ENCODE measurements at places on chromosomes 5 and 9.

- no peak for DNase-seq
These were observed 21.6 kb upstream of the SVEP1 start for GRCh38 chr9:110601098-110601497.

- DNase-seq: no peak
These were observed 127.1 kb downstream of the DPYSL3 start for GRCh38 chr5:147382776-147383175.

DNA sequence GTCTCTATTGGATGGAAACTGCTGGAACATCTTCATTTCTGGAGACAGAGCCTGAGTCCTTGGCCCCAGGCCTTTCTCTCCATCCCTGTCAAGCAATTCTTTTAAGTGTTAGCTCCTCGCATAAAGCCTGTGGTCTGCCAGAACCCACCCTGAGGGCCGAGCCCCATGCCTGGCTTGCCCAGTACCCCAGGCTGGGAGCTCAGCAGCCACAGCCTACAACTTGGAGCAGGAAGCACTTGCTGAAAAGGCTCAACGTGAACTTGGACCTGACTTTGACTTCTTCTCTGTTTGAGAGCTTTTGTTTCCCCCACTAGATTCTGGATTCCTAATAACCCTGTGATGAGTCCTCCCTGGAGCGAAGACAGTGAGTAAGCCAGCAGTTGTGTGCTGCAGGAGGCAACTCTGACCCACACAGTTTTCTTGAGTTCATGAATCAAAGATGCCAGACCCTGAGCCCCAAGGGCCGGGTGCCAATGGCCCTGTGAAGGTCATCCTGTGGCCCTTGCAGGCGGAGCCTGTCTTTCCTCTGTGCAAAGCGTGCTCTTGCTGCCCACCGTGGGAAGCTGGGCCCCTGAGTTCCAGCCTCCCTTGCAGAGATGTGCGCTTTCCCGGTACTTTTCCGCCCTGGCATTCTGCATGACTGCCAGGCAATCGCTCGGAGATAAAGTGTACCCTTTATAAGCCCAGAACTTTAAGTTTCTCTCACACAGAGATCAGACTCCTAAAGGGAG is 64.3 kb upstream of the RUFY1 start:
- DNase-seq: no peak

GRCh38 chr5:116521173-116521872 is 53.3 kb downstream of the SEMA6A start:
- DNase-seq: no peak

- no peak for DNase-seq
These were observed 19.5 kb upstream of the SERINC5 start for GRCh38 chr5:80275347-80275746.

- DNase-seq: no peak
These were observed 79.3 kb upstream of the CCDC152 start for GRCh38 chr5:42677156-42677842.

GRCh38 chr5:143086908-143087637 is 316.4 kb downstream of the NR3C1 start:
- DNase-seq: peak; percentile 63

GRCh38 chr5:103454770-103455169 is 107.8 kb downstream of the NUDT12 start:
- no peak for DNase-seq

GRCh38 chr5:60633341-60633740 is 66.6 kb downstream of the DEPDC1B start:
- peak; percentile 88 for DNase-seq

GRCh38 chr9:17875886-17876285 is 297.0 kb downstream of the SH3GL2 start:
- DNase-seq: no peak

DNA sequence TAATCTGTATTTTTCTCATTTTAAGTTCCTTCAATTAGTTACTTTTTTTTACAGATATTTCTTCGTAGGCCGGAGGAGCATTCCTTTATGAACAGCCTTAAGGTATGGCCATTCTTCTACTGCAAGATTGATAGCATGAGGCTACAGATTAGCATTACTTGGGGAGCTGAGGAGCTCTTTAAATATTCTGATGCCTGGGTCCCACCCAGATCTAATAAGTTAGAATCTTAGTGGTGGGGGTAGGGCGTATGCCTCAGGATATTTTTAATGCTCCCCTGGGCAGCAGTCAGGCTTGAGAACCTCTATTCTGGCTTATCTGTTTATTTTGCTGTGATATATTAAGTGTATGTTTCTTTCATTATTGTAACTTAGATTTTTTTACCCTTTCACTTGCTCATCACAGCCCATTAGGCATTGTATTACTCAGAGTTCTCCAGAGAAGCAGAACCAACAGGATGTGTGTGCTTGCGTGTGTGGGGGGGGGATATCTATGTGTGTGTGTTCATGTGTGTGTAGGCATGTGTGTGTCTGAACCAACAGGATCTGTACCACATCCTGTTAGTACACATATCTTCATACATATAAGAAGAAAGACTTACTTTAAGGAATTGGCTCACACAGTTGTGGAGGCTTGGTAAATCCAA is 91.8 kb upstream of the MTAP start:
- no peak for DNase-seq

- no peak for DNase-seq
These were observed 684 bp downstream of the TOR1B start for GRCh38 chr9:129803676-129804060.

DNA sequence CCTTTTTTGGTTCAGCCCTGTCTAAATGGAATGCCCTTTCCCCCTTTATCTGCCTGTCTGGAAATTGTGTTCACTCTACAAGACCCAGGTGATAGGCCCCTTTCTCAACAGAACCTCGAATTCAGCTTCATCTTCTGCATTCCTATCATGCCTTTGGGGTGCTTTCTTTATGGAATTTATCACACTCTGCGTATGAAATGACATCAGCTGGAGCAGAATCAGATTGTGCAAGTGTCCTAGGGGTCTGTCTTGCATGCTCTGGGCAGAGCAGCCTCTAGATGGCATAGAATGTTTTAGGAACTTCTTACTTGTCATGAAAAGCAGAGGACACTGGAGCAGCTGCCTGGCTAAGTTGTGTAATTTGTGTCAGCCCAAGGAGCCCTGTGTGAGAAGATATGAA is 84.9 kb downstream of the ISL1 start:
- no peak for DNase-seq

- no peak for DNase-seq
These were observed 23.3 kb upstream of the TGFBI start for GRCh38 chr5:136005476-136005875.

DNA sequence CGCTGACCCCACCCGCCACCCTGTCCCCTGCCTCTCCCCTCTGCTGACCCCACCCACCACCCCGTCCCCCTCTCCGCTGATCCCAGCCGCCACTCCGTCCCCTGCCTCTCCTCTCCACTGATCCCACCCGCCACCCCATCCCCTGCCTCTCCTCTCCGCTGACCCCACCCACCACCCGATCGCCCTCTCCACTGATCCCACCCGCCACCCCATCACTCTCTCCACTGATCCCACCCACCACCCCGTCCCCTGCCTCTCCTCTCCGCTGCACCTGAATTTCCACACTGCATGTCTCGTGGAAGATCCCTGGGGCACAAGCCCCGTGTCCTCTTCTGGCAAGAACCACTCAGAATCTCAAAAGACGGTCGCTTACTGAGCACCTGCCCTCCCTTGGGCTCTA is 53.4 kb upstream of the OLFM1 start:
- DNase-seq: no peak

GRCh38 chr9:104748359-104749031 is 1.0 kb downstream of the NIPSNAP3A start:
- no peak for DNase-seq

GRCh38 chr9:131264231-131264630 is 12.1 kb downstream of the FAM78A start:
- no peak for DNase-seq

DNA sequence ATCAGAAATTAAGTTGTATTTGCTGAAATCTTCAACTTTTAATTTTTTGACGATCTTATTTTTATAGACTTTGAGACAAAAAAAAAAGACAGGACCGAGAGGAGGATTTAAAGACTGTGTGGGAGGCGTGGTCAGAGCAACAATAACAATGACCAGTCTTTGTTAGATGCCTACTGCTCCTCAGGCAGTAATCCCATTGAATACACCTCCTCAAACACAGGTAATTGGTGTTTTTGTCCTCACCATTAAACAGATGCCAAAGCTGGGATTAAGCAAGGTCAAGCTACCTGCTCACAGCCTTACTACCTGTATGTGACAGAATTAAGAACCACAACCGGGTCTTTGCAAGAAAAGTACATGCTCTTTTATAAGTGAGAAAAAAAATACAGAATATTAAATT is 233.3 kb upstream of the GRAMD2B start:
- DNase-seq: no peak

- no peak for DNase-seq
These were observed 165.8 kb downstream of the SEMA5A start for GRCh38 chr5:9380109-9380508.

DNA sequence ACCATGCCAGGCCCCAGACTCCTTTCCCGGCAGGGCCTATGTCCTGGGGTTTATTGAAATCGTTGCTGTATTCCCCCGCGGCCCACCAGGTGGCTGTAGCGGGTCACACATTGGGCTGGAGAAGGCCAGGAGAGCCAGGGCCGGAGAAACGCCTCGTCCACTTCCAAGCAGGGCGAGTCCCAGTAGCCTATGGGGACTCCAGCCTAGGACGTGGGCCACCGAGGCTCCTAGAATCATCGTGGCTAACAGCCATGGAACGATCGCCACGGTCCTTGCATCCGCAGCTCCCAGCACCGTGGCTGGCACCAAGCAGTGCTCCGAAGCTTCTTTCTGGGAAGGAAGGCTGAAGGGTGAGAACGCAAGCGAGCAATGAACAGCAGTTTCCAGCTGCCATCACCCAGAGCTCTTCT is 87.7 kb downstream of the ENTREP1 start:
- no peak for DNase-seq

DNA sequence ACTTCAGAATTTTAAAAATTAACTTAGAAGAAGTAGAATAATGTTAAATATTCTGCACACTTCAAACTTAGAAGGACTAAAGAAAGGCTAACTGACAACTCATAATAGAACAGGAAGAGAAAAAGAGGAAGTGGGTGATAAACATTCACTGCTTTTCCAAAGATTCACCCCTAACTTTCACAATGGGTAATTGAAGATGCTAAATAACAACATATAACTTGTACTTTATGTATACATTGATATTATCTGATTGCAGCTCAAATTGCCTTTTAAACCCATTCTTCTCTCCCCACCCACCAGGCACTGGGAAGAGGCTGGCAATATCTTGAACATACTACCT is 376.6 kb downstream of the EFNA5 start:
- no peak for DNase-seq

DNA sequence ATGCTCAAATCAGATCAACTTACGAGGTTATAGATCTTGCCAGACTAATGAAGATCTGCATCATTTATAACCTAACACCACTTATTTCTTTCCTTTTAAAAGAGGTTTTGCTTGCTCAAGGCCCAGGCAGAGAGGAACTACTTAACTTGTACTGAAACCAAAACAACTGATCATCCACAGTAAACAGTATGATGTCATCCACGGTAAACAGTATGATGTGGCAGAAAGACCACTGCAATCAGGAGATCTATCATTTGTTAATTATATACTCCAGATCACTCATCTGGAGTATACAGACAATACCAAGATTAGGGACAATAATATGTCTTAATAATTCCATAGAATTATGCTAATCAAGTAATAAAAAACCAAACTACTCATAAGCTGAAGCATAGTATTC is 116.8 kb downstream of the ADAMTS6 start:
- no peak for DNase-seq

- no peak for DNase-seq
These were observed 160.6 kb downstream of the ZDHHC21 start for GRCh38 chr9:14532456-14533115.

- DNase-seq: no peak
These were observed 19.8 kb upstream of the PARP8 start for GRCh38 chr5:50646591-50646990.

DNA sequence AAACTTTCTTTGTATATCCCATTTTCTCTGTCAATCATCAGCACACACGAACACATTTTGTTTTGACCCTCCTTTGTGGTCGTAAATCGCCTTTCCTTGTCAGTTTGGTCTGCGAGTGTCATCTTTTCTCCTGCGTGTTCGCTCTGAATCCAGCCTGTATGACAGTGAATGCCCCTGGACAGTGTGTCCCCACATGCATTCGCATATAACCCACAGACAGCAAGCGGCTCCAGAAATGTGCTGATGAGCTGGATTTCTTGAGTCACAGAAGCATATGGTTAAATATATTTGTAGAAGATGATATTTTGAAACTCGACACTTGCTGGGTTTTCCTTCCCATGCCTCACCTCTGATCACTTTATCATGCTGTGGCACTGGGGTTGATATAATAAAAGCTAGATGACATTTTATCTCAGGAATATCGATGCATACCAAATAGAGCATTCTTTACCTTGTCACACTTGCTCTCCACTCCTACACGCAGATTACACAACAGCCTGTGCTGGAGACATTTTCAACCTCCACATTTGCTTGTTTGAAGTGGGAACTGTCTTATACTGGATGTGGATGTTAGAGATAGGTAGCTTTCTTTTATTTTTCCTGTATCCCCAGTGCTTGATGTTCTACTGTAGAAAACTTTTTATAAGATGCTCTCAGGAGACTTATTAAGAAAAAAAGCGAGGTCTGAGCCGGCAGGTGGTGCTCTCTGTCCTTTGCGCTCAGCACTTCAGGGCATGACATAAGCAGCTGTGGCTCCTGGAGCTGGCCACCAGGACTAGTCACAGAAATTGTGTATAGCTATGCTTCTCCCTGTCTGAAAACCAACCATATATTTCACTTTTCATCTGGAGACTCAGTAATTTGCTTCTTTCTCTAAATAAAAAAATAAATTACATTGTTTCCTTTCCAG is 215.1 kb downstream of the SH3GL2 start:
- DNase-seq: no peak

DNA sequence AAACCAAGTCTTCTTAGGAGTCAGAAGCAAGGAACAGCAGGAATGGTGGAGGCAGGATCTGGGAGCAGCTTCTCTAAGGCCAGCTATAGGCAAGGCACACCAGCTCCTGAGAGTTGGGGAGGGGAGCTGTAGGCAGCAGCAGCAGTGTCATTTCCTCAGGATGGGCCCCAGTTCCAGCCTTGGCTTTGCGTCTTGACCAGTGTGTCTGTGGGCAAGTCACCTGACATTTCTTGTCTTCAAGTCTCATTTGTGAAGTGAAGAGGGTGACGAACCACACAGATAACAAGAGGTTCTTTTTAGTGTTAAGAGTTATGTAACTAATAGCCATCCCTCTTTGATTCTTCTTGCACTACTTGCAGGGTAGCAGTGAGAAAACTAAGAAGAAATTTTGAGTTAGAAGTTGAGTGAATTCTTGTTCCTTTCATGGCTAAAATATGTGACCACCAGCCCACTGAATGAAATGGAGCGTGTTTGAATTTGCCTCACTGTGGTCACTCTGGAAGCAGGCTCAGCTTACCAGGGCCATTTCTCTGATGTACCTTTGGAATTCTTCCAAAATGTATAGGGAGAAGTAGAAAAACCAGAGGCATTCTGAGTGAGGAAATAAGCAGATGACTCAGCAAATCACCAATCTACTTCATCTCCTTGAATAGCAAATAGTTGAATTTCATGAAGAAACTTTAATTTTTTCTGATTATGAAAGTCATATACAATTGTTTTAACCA is 42.4 kb downstream of the RHOBTB3 start:
- peak; percentile 79 for DNase-seq

GRCh38 chr5:68140763-68141162 is 74.8 kb upstream of the PIK3R1 start:
- DNase-seq: no peak

- DNase-seq: no peak
These were observed 16.8 kb upstream of the CCDC192 start for GRCh38 chr5:127686424-127686823.

Data from AG04449 (cell line).